ENCODE measurements at places on chromosomes 12 and 14.

GRCh38 chr12:57145460-57146059, 1.9 kb downstream of the LRP1-AS start:
- no peak for DNase-seq

DNA sequence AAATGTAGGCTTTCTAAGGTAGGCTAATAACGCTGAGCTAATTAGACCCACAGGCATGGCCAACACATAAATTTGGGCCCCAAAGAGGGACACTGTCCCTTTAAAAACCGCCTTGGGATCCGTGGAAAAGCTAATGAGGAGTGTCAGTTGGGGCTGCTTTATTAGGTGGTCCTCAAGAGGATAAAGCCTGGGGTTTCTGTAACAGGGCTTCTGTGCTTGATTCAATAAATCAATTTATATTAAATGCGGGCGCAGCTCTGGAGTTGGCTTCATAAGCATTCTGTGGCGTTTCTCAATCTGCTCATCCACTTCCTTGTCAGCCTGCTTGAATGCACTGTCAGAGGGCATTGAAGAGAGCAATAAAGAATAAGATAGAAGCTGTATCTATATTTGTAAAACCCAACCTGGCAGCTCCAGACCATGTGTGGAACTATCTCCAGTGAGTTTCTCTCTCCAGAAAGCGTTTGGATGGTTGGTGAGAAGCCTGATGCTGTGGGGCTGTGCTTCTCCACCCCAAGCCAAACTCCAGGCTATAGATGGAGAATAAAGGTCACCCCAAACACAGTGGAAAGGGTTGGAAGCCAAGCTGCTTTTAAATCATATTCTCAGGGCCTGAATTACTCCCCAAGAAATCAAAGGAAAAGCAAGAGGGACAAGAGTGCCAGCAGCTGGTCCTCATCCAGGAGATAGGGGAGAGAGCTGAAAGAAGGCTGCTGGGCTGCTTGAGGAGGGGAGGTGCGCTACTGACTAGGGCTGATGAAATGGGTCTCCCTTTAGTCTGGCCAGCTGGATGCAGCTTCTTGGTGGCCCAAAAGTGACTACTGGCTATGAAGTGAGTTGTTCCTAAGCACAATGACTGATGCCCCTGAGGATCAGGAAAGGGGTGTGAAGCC, 222.0 kb downstream of the PPM1H start:
- DNase-seq = no peak

- DNase-seq = no peak
Measured at GRCh38 chr12:50542448-50542847, 37.7 kb downstream of the DIP2B start.

DNA sequence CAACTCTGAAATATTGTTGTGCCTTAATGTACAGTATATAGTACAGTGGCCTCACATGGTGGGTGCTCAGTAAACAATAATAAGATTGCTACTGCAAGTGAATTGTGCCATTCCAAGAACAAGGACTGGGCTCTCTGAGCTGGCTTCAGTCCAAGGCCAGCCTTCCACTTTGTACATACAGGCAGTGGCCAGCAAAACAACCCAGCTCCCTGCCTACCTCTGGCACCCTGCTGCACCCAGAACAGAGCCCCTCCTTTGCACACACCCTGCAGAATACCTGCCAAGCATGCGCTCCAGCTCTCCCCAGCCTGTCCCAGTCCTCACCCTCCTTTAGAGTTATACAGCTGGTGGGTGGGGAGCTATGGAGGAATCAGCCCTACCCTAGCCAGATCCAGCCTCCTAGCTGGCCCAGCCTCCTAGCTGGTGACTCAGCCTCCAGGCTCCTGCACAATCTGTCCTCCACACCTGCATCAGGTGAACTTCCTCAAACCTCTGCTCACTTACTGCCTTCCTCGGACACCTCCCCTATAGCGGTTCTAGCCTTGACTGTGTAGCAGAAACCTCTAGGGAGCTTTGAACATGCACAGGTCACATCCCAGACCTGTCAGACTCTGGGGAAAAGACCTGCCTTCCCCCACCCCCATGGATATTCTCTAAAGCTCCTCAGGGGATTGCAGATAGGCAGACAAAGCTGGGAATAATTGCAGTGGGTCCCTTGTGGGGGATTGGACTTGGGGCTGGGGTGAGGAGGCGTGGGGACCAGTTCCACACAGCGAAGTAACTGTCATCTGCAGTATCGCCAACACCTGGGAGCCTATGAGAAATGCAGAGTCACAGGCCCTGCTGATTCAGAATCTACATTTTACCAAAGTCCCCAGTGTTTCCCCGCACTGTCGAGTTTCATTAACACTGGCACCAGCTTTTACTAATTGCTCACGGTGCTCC, 17.9 kb downstream of the ZDHHC22 start:
- DNase-seq = no peak
